ENCODE measurements at places on chromosomes 12 and 14.
A peak's percentile ranks its signal among the peaks of the same experiment; 100 is the strongest.

DNA sequence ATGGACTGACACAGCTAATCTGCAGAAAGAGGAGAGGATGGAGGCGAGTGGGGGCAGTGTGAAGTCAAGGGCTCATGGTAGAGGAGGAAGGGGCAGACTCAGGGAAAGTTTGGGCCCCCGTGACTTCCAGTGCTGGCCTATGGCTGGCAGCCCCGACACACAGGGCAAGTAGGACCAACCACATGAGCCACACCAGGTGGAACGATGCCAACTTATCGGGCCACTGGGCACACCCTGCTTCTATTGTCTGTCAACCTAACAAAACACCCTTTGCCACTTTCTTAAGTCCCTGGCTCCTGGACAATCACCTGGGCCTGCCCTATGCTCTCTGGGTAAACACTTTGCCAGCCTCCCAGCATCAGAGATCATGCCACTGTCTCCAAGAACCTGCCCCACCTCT, 65.2 kb upstream of the PSMC1 start:
- H3K27ac ChIP-seq: no peak overlapping the region
- no peaks in the 10 kb centered on the region for H3K4me1 ChIP-seq
- no peaks in the 10 kb centered on the region for H3K36me3 ChIP-seq
- no peaks in the 10 kb centered on the region for H3K27me3 ChIP-seq

- peaks cover 21% of the 10 kb centered on the region for H3K4me1 ChIP-seq
- peaks cover 4% of the 10 kb centered on the region for H3K36me3 ChIP-seq
- H3K27ac ChIP-seq: no peak overlapping the region
- H3K27me3 ChIP-seq: peaks cover 4% of the 10 kb centered on the region
- no peak overlapping the region for H3K4me3 ChIP-seq
Observed at GRCh38 chr12:58139894-58140293, 198.5 kb downstream of the ATP23 start.

- no peak overlapping the region for H3K27ac ChIP-seq
- no peaks in the 10 kb centered on the region for H3K27me3 ChIP-seq
- peak; percentile 22 for DNase-seq
Observed at GRCh38 chr12:47071241-47071852, 8.1 kb upstream of the PCED1B start.

DNA sequence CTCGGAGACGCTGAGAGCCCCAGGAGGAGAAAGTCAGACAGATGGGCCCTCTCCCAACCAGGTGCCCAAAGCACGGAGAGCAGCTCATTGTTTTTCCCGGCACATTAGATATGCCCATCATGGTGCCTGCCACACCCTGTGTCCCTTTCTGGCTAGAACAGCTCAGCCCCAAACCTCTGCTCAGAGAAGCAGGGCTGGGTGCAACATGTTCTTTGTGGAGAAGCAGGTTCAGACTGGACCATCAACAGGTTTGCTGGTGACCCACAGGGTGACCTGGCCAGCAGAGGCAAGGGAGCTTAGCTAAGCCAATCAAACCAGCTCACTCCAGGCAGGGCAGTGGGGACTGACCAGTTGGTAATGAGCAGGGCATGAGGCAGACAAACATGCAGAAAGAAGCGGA, 13.4 kb downstream of the RAB15 start:
- DNase-seq: no peak
- peaks cover 4% of the 10 kb centered on the region for H3K36me3 ChIP-seq
- no peak overlapping the region for H3K27ac ChIP-seq
- H3K27me3 ChIP-seq: no peaks in the 10 kb centered on the region

DNA sequence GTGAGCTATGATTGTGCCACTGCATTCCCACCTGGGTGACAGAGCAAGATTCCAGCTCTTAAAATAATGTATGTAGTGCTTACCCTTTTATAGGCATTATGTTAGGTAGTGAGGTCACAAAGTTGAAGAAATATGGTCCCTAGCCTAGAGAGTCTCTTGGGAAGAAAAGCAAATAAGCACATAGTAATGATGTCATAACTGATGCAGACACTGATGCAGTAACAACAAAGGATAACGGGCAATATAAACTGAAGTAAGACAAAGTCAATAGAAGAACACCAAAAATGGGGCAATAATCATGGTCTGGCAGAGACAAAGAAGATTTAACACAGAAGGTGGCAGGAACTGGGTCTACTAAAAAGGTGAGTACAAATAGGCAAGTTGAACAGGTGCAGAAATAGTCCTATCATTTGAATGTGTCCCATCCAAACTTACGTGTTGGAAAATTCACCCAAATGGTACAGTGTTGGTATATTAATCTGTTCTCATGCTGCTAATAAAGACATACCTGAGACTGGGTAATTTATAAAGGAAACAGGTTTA, 93.5 kb downstream of the CPNE8 start:
- H3K4me1 ChIP-seq: no peaks in the 10 kb centered on the region
- no peak for DNase-seq
- H3K27ac ChIP-seq: no peak overlapping the region
- no peak overlapping the region for H3K4me3 ChIP-seq

DNA sequence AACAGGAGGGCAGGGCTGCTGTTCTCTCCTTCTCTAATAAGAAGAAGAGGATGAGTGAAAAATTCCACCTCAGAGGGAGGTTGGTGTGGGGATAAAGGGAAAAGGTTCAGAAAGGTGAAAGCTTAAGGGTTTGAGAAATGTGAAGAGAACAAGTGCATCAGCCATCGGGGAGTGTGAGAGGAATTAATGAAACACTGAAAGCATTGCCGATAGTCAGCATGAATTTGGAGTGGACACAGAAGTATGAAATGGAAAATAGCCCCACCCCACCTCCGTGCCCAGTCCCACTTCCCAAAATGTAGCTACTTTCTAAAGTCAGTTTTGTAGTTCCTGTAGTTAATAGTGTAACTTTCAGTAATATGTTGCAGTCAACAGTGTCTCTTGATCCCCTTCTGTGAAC, 33.4 kb downstream of the DIP2B start:
- no peaks in the 10 kb centered on the region for H3K27me3 ChIP-seq
- peak overlapping the region; percentile 95 for H3K27ac ChIP-seq

- H3K27ac ChIP-seq: no peak overlapping the region
- DNase-seq: no peak
- H3K27me3 ChIP-seq: no peaks in the 10 kb centered on the region
- 0 out of 2 replicates have a peak, but pooled peaks cover under 1% of the 10 kb centered on the region for H3K36me3 ChIP-seq
- peaks cover 14% of the 10 kb centered on the region for H3K4me1 ChIP-seq
- no peak overlapping the region for H3K4me3 ChIP-seq
Observed at GRCh38 chr12:97063292-97063935, 156.4 kb downstream of the NEDD1 start.

DNA sequence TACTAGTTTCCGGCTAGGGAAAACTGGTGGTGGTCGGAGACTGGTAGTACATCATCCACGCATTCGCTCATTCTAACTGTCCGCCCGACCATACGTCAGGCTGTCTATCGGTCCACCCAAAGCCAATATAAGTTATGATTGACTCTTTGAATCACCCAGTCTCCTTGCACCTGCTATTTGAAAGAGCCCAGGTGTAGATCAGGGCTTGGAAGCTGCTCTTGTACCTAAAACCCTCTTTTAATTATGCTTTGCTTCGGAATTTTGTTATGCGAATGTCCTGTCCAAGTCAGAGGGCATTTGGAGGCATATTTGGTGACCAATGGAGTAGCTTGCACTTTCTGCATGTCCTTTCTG, 5.7 kb upstream of the NKX2-1 start:
- peak overlapping the region; percentile 65 for H3K4me3 ChIP-seq
- H3K4me1 ChIP-seq: peaks cover 23% of the 10 kb centered on the region
- DNase-seq: no peak
- H3K36me3 ChIP-seq: no peaks in the 10 kb centered on the region

- DNase-seq: no peak
- H3K36me3 ChIP-seq: no peaks in the 10 kb centered on the region
- H3K27ac ChIP-seq: no peak overlapping the region
- H3K4me3 ChIP-seq: no peak overlapping the region
Observed at GRCh38 chr12:87317302-87317701, 711.9 kb downstream of the C12orf50 start.

DNA sequence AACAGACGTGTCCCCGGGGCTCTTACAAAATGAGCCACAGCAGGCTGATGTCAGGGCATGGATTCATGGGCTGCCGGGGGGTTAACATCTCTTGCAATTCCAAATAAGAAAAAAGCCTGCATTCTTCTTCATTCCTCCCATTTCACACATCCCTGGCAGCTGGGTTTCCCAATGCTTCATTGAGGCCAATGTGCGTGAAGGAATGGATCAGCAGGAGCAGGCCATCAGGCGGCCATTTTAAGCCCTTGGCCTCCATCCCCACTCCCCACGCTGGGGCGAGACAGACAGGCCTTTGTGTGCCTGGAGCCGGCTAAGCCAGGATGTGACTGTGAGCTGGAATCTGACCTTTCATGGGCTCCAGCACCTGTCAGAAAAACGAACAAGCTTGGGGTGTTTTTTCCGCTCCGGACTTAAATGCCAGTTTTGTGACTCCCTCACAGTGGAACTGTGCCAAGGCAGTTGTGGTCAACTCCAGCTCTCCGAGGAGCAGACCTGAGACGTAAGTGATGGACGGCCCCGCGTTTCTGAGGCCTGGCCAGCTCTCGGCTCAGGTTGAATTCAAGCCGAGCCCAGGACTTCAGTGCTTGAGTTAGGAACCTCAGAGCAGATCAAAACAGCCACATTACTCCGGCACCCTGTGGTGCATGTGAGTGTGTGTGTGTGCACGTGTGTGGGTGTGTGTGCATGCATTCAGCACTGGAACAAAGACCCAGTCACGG, 133.1 kb downstream of the TMEM30B start:
- no peak for DNase-seq
- H3K27ac ChIP-seq: no peak overlapping the region
- H3K4me1 ChIP-seq: peaks cover 5% of the 10 kb centered on the region
- H3K27me3 ChIP-seq: peaks cover 8% of the 10 kb centered on the region

DNA sequence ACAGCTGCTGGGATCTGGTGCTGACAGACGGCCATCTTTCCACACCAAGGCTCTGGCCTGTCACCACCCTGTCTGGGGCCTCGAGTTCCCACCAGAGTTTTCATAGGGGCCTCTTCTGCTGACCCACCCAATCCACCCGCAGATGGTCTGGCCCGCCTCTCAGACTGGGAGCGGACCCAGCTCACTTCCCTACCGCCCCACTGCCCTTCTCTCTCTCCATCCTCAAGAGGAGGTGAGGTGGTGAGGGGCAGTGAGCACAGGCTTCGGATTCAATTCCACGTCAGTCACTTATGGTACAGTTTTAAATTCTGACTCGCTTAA, 12.3 kb upstream of the RPS6KL1 start:
- no peak overlapping the region for H3K4me3 ChIP-seq
- H3K27me3 ChIP-seq: no peaks in the 10 kb centered on the region
- 0 out of 2 replicates have a peak, but pooled peaks cover 3% of the 10 kb centered on the region for H3K4me1 ChIP-seq
- no peaks in the 10 kb centered on the region for H3K36me3 ChIP-seq

DNA sequence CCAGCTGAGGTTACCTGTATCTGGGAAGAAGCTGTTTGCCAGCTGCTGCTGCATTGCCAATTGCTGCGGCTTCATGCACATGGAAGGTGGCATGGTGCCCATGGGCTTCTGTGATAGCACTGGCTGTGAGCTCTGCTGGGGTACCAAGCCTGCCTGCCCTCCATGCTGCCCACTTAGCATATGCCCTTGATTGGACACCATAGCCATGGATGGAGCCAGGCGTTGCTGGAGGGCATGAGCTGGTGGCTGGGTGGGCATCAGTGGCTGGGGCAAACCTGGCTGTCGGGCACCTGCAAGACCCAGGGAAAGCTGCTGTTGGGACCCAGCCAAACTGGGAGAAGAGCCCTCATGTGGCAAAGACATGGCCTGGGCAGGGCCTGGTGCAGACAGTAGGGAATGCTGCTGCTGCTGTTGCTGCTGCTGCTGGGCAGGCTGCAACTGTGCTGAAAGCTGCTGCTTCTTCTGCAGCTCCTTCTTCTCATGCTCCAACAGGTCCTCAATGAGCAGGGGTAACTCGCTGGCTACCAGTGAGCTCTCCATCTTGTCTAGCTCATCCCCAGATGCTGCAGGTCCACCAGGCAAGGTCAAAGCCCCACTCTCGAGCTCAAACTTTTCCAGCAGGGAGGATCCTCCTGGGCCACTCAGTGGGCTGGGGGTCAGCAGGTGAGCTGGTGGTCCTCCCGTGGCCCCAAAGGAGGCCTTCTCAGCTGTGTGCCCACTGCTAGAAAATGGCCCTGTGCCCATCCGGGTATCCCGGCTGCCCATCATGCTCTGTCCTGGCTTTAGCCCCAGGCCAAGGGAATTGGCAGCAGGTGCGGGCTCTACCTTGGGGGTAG, 18.8 kb upstream of the PRKAG1 start:
- H3K4me1 ChIP-seq: no peaks in the 10 kb centered on the region
- no peak overlapping the region for H3K27ac ChIP-seq
- DNase-seq: no peak
- no peak overlapping the region for H3K4me3 ChIP-seq
- H3K36me3 ChIP-seq: peaks cover 63% of the 10 kb centered on the region
- H3K27me3 ChIP-seq: no peaks in the 10 kb centered on the region

- peak; percentile 71 for DNase-seq
- H3K36me3 ChIP-seq: peaks cover 10% of the 10 kb centered on the region
- peaks cover 45% of the 10 kb centered on the region for H3K27me3 ChIP-seq
- peaks cover 8% of the 10 kb centered on the region for H3K4me1 ChIP-seq
- H3K27ac ChIP-seq: no peak overlapping the region
Observed at GRCh38 chr14:102930753-102931579, 8.5 kb downstream of the AMN start.

DNA sequence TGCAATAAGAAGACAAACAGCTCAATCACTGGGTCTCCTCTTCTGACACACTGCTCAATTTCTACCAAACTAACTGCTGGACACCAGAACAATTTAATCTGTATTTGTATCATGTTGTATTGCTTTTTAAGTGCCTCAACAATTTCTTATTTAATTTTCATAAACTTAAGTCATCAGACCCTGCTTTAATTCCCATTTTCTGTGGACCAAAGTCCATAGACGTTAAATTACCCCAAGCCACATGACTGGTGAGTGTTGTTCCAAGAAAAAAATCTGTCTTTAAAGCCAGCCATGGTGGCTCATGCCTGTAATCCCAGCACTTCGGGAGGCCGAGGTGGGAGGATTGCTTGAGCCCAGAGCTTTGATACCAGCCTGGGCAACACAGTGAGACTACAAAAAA, 8.7 kb downstream of the HOMEZ start:
- H3K4me3 ChIP-seq: no peak overlapping the region
- H3K4me1 ChIP-seq: peaks cover 19% of the 10 kb centered on the region
- no peak overlapping the region for H3K27ac ChIP-seq
- H3K36me3 ChIP-seq: no peaks in the 10 kb centered on the region

GRCh38 chr12:1781772-1782171, 38.6 kb upstream of the LRTM2 start:
- H3K27me3 ChIP-seq: no peaks in the 10 kb centered on the region
- DNase-seq: no peak
- H3K36me3 ChIP-seq: peaks cover 17% of the 10 kb centered on the region

DNA sequence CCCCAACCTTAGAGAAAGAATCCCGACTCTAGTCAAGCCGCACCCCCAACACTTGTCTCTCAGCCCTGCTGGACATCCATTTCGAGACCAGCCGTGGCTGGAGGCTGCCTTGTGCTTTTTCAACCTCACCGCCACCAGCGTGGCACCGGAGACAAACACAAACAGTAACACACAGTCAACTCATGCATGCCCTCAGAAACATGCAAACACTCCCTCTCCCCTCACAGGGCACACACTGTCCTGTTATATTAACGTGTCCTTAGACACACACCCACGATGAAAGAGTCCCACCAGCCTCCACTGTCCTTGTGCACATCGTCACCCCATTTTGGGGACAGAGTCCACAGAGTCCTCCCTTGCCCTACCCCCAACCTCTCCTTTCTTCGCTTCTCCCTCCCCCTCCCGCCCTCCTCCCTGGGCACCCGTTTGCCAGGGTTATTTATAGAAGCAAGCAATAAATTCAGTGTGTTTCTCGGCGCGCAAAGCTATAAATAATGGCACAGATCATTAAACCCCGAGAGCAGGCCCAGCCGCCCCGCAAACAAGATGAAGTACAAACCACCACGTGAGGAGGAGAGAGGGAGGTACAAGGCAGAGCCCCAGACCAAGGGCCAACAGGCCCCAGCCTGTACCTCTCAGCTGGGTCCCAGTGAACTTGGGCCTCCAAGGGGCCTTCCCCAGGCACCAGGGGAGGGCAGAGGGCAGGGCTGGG, 27.9 kb downstream of the SMUG1 start:
- H3K4me3 ChIP-seq: no peak overlapping the region
- no peaks in the 10 kb centered on the region for H3K36me3 ChIP-seq
- no peak overlapping the region for H3K27ac ChIP-seq
- peaks cover 55% of the 10 kb centered on the region for H3K4me1 ChIP-seq
- H3K27me3 ChIP-seq: peaks cover 39% of the 10 kb centered on the region
